Mesendoderm (in vitro differentiated cells): ENCODE measurements at places on chromosomes 2 and 18.
A peak's percentile ranks its signal among the peaks of the same experiment; 100 is the strongest.

- DNase-seq: peak; percentile 36
These were observed 26.5 kb downstream of the PPP4R3B start for GRCh38 chr2:55590810-55591440.

GRCh38 chr2:15639323-15640251, 47.9 kb downstream of the DDX1 start:
- DNase-seq: no peak

DNA sequence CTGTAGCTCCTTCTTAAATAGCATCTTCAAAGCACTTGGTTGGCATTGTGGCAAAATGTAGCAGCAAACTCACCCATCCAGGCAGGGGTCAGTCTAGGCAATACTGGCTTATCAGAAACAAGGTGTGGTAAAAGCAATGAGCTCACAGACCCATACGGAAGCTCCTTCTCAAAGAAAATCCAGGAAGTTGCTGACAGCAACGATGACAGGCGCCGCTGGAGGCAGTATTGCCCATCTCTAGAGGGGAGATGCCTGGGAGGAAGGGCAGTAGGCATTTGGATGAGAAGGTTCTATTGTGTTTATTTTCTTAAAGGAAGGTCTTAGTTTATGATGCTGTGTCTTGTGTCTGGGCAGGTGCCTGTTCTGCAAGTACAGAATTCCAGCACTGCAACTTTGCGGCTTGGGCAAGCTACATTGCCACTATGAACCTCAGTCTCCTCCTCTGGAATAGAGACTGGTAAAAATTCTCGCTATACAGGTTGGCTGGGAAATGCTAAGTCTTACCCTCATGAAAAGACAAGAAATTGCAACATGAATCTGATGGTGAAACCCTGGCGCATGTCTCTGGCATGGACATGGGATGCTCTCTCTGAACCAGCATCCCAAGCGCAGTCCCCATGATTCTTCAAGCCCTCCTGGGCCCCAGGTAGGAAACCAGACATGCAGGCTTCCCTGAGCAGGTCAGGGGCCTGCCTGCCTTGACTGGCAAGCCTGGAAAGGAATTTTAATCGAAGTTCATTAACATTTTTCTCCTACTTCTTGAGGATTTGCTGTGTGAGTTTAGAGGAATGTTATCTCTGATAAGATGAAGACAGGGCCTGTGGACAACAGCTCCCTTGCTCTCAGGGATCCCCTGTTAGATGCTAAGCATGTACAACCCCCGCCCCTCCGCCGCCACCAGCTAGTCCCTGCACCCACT, 156.0 kb downstream of the TFCP2L1 start:
- DNase-seq: peak; percentile 86

- DNase-seq: peak; percentile 35
These were observed 6.9 kb downstream of the OSR1 start for GRCh38 chr2:19351499-19351898.

- DNase-seq: no peak
These were observed 31.4 kb downstream of the SH3BP4 start for GRCh38 chr2:234983011-234983726.

GRCh38 chr2:161400076-161400475, 16.0 kb upstream of the TBR1 start:
- DNase-seq: no peak

DNA sequence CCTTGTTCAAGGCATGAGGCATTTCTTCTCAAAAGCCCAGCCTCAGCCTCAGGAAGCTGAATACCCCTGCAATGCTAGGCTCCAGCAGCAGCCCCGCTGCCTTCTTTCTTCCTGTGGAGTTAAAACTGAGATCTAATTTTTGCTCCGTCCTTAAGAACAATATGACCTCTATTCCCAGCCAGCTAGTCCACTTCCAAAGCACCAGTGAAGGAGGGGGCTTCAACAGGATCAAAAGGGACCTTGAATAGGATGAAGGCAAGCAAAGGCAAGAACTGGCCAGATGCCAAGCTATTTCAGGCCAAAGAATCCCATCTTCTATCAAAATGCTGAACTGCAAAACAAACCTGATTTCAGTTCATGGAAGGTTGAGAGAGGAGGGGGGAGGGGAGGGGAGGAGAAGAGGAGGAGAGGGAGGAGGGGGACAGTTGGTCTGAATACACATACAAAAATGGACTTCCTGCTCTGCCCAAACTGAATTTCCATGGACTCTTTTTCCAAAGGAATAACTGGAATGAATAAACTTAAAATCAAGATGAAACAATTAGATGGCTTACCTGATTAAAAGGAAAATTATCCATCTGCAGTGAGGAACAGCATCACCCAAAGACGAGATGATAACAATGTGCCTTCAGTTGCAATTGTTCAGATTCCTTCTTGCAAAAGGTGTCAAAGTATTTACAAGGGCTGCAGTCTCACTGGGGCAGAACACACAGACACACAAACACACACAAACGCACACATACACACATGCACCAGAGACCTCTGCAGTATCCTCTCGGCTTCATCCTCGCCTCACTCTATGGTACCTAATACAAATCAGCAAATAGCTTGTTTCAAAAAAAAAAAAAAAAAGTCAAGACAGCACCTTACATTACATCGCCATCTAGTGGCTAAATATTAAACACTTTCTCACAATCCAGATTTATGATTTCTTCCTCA, at the start of gene SCN1A:
Gene SCN1A (minus strand): TSS at position 804 of the 939 bp plus-strand sequence. CDS start 54,399 bp downstream, outside the sequence.
- DNase-seq: peak; percentile 50

DNA sequence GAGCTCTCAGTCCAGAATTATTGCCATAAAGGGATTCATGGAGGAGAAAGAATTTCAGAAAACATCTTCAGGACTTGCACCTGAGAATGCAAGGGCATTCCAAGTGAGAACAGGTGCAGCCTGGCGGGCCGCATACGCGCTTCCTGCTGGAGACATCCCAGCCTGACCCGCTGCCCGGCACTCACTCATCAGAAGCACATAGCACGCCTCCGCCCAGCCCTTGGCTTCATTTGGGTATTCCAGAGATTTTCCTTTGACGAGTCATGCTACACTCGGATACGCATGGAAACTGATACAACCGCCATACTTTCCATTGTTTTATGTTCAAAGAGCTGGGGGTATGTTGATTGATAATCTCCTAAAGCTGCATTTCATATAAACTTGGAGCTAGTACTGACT, 228.0 kb upstream of the ID2 start:
- DNase-seq: peak; percentile 20

DNA sequence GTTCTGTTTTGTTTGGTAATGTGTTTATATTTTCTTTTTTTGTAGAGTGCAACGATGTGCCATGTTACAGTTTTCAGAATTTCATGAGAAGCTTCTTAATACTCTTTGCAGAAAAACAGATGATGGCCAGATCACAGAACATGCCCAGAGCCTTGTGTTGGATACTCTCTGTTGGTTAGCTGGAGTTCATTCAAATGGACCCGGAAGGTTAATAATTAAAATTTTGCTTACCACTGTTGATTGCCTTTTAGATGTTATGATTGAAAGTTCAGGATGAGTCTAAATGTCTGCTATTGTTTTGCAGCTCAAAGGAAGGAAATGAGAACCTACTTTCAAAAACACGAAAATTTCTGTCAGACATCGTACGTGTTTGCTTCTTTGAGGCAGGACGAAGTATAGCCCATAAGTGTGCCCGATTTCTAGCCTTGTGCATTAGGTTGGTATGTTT, 85.2 kb downstream of the BIRC6 start:
- no peak for DNase-seq

DNA sequence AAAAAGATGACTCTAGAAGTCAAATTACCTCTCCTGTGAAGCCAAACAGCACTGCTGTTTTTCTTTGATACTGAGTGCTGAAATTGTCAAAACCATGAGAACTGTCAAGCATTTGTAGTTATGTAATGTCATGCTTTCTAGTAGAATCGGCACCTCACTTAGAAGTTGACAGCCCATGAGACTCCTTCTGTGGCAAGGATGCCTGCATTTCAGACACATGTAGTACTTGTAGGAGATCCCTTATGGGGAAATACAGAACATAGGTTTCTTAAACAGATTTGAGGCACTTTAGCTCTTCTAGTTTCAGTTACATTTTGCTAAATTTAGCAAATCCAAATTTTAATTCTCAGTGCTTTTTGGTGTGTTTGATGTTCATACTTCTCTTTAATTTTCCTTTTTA, 15.7 kb downstream of the ZNF407 start:
- DNase-seq: no peak

DNA sequence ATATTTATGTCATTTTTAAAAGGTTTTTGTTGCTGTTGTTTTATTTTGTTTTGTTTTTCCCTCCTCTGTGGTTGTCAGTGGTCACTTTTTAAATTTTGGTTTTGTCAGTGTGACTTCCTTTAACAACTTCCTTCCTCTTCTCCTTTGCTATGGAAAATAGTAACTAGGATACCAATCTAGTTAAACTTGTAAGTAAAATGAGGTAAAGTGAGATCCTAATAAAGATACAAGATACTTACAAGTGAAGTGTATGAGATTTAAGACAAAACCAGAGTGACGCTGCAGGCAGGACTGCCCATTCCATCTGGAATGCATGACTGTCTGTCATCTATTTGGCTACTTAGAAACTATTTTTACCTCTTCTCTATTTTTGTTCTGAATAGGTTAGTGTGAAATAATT, 30.6 kb upstream of the CREB1 start:
- DNase-seq: no peak

- DNase-seq: no peak
These were observed 1.4 kb downstream of the SCYGR3 start for GRCh38 chr2:227613272-227613660.

DNA sequence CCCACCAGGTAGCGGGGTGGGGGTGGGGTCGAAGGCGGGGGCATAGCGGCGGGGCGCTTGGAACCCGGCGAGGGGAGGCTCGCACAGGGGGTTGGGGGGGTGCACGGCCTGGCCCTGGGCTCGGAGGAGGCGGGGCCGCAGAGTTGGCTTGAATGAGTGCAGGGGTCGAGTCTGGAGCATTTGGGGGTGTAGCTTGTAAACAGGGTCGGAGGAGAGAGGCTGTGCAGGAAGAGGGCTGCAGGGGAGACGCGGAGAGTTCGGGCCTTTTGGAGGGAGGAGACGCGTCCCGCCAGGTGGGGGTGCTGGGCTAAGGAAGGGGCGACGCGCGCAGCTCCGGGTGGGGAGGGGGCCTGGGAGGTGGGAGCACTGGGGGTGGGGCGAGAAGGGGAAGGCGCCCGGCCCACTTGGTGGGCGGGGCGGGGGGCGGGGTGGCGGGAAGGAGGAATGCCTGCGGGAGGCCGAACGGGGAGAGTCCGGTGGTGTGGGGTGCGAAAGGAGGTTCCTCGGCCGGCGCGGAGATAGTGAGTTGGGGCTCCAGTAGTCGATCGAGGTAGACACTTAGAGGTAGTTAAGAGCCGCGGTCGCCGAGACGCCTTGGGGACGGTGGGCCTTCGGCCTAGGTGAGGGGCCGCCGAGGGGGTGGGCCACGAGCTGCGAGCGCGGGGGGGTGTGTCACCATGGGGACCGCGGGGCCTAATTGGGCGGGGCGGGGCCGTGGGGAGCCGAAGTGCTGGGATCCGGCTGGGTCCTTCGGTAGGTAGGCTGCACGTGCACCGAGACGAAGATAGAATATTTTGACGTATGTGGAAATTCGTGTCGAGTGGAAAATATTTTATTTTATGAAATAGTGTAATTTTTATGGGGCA, 774 bp downstream of the MSH6 start:
- DNase-seq: peak; percentile 88

DNA sequence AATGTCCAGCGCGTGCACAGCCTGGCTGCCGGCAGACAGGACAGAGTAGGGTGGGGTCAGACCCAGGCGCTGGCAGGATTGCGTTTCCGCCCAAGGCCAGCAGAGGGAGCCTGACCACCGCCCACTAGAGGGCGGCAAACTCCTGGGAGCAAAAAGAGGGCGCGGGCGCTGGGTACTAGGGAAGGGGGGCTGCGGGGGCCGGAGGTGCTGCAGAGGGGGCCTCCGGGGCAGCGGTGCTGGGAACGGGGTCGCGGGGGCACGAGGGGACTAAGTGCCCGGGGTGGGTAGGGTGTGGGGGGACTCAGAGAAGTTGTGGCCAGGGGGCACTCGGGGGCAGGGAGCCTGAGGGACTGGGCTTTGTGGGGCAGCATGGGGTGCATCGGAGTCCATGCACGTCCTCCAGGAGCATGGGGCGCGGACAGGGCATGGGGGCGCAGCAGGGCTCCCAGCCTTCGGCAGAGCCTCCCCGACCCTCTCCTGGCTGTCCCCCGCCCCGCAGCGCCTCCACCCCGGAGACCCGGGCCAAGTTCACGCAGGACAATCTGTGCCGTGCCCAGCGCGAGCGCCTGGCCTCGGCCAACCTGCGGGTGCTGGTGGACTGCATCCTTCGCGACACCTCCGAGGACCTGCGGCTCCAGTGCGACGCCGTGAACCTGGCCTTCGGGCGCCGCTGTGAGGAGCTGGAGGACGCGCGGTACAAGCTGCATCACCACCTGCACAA, 3.2 kb downstream of the TEKT4 start:
- peak; percentile 73 for DNase-seq

- DNase-seq: no peak
These were observed 23.7 kb upstream of the SCYGR1 start for GRCh38 chr2:227411320-227411989.

DNA sequence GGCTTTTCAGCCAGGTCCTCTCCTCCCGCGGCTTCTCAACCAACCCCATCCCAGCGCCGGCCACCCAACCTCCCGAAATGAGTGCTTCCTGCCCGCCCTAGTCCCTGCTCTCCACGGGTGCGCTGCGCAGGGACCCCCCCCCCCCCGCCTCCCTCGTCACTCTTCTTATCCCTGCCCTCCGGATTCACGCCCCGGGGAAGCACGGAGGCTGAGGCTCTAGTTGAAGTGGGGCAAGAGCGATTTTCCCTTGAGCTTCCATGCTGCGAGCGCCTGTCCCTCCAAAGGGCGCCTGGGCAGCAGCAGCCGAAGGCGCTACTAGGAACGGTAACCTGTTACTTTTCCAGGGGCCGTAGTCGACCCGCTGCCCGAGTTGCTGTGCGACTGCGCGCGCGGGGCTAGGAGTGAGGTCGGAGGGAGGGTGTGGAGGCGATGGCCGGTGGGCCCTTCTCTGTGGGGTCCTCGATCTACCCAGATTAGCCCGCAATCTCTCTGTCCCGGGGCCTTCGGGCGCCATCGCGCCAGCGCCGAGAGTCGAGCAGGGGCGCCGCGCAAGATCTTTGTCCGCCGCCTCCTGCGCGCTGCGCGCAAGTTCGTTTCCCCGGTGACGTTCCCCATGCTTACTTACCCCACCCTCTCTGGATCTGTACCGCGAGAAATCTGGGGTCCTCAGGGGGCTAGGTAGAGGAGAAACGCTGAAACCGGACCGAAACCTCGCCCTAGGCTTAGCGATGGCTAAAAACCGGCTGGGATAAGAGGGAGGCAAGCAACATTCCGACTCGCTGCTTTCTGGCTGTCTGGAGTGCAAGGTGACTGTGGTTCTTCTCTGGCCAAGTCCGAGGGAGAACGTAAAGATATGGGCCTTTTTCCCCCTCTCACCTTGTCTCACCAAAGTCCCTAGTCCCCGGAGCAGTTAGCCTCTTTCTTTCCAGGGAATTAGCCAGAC, 677 bp downstream of the GAD1 start:
- peak; percentile 69 for DNase-seq
